ENCODE measurements at places on chromosomes 4 and X.
A peak's percentile ranks its signal among the peaks of the same experiment; 100 is the strongest.

GRCh38 chrX:48736303-48736702 lies 25.2 kb upstream of the GLOD5 start:
- no peak for DNase-seq
- no peaks in the 10 kb centered on the region for H3K4me1 ChIP-seq
- peak overlapping the region; percentile 7 for H3K27ac ChIP-seq
- no peak overlapping the region for H3K4me3 ChIP-seq
- no peaks in the 10 kb centered on the region for H3K27me3 ChIP-seq

GRCh38 chr4:158805635-158806471 lies 37.0 kb downstream of the FNIP2 start:
- no peaks in the 10 kb centered on the region for H3K4me1 ChIP-seq
- no peak overlapping the region for H3K27ac ChIP-seq
- no peaks in the 10 kb centered on the region for H3K27me3 ChIP-seq
- no peak for DNase-seq

GRCh38 chr4:5710961-5711478 lies at the start of gene EVC:
EVC (plus strand) TSS chr4:5711201; CDS start chr4:5711381, 180 bp downstream.
- DNase-seq: peak; percentile 69
- H3K4me3 ChIP-seq: peak within 1 kb of the TSS; percentile 52
- H3K27ac ChIP-seq: peak within 1 kb of the TSS; percentile 51
- no peaks in the 10 kb centered on the region for H3K27me3 ChIP-seq

GRCh38 chr4:143699331-143700045 lies 987 bp downstream of the FREM3 start:
- no peak for DNase-seq
- H3K4me3 ChIP-seq: no peak overlapping the region
- no peaks in the 10 kb centered on the region for H3K27me3 ChIP-seq
- no peaks in the 10 kb centered on the region for H3K36me3 ChIP-seq

- DNase-seq: no peak
- peaks cover 4% of the 10 kb centered on the region for H3K4me1 ChIP-seq
- H3K27ac ChIP-seq: no peak overlapping the region
- H3K36me3 ChIP-seq: no peaks in the 10 kb centered on the region
- peaks cover 11% of the 10 kb centered on the region for H3K27me3 ChIP-seq
These were observed 3.1 kb downstream of the PPBP start for GRCh38 chr4:73984736-73985527.

DNA sequence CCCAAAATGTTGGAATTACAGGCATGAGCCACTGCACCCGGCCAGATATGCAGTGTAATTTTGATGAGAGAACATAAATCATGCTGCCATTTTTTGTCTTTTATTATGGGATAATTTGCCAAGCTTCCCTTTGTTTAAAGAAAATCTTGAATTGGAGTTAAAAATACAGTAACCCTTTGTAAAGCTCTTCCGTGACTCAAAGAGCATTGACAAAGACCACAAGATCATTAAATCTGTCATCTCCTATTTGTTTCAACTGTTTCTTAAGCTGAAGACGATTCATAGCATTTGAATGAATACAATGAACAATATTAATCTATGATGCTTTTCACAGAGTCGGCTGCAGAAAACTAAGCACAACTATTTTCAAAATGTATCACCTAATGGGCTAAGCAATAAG lies 132.6 kb downstream of the ANAPC4 start:
- H3K36me3 ChIP-seq: no peaks in the 10 kb centered on the region
- H3K4me3 ChIP-seq: no peak overlapping the region
- H3K27me3 ChIP-seq: no peaks in the 10 kb centered on the region
- no peak for DNase-seq
- H3K27ac ChIP-seq: no peak overlapping the region

- H3K4me3 ChIP-seq: peak within 1 kb of the TSS; percentile 50
- H3K4me1 ChIP-seq: no peaks in the 10 kb centered on the region
- peak within 1 kb of the TSS; percentile 68 for H3K27ac ChIP-seq
- no peaks in the 10 kb centered on the region for H3K27me3 ChIP-seq
- no peaks in the 10 kb centered on the region for H3K36me3 ChIP-seq
- DNase-seq: peak; percentile 47
These were observed at the start of gene P2RY8 for GRCh38 chrX:1537031-1537715. P2RY8 (minus strand) TSS chrX:1537185; CDS start chrX:1466558, 70,627 bp downstream.

- H3K4me1 ChIP-seq: no peaks in the 10 kb centered on the region
- H3K27me3 ChIP-seq: no peaks in the 10 kb centered on the region
- no peak for DNase-seq
- no peak overlapping the region for H3K4me3 ChIP-seq
- no peaks in the 10 kb centered on the region for H3K36me3 ChIP-seq
These were observed 298.9 kb downstream of the PDGFC start for GRCh38 chr4:156672492-156673305.

GRCh38 chr4:176906709-176907108 lies 114.0 kb upstream of the VEGFC start:
- no peak for DNase-seq
- H3K36me3 ChIP-seq: no peaks in the 10 kb centered on the region
- no peaks in the 10 kb centered on the region for H3K4me1 ChIP-seq
- H3K4me3 ChIP-seq: no peak overlapping the region
- no peaks in the 10 kb centered on the region for H3K27me3 ChIP-seq

- H3K27me3 ChIP-seq: no peaks in the 10 kb centered on the region
- no peak overlapping the region for H3K4me3 ChIP-seq
- H3K4me1 ChIP-seq: no peaks in the 10 kb centered on the region
These were observed 237.4 kb upstream of the IL1RAPL1 start for GRCh38 chrX:28349888-28350287.

DNA sequence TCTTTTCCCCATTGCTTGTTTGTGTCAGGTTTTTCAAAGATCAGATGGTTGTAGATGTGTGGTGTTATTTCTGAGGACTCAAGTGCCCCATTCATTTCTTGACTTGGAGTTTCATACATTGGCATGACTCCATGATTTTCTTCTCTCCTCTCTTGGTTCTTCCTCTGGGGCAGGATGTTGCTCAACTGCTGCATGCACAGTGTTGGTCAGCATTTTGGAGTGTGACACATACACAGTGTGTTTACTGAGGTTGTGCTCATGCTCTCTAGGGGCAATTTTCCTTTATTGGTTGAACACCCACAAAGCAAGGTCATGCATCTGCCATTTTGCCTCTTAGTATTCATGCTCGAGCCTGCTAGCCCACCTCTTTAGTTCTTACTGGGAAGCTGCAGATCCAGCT lies 1993.8 kb downstream of the ARAP2 start:
- H3K36me3 ChIP-seq: no peaks in the 10 kb centered on the region
- no peak overlapping the region for H3K4me3 ChIP-seq
- H3K27ac ChIP-seq: no peak overlapping the region
- no peaks in the 10 kb centered on the region for H3K27me3 ChIP-seq
- H3K4me1 ChIP-seq: no peaks in the 10 kb centered on the region

GRCh38 chr4:52659722-52660261 lies 691 bp upstream of the USP46 start:
- peak; percentile 31 for DNase-seq
- no peaks in the 10 kb centered on the region for H3K4me1 ChIP-seq
- H3K27ac ChIP-seq: peak overlapping the region; percentile 93
- peak overlapping the region; percentile 96 for H3K4me3 ChIP-seq
- H3K36me3 ChIP-seq: peaks cover 13% of the 10 kb centered on the region
- no peaks in the 10 kb centered on the region for H3K27me3 ChIP-seq

DNA sequence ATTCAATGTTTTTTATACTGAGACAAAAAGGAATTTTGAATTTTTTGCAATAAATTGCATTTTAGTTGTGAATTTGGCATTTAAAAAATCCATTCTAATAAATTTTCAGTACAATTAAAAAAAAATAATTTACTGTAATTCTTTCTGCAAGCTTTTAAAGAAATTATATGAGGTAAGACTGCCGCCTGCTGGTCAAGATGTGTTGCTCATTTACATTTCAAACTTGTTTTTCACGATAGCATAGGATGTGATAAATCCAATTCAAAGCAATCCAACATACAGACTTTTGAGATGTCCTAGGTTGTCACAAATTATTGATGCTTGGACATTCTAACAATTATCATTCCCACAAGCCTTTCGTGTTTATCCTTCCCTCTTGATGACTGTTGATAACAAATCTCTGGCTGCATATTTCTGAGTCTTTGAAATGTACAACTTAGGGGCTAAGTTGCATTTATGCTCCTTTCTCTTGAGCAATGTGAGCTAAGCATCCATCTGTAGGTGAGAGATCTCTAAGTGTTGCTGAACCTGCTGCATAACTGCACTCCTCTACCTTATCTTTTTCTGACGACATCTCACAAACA lies 21.7 kb upstream of the MFAP3L start:
- no peaks in the 10 kb centered on the region for H3K27me3 ChIP-seq
- H3K36me3 ChIP-seq: no peaks in the 10 kb centered on the region
- H3K27ac ChIP-seq: no peak overlapping the region

DNA sequence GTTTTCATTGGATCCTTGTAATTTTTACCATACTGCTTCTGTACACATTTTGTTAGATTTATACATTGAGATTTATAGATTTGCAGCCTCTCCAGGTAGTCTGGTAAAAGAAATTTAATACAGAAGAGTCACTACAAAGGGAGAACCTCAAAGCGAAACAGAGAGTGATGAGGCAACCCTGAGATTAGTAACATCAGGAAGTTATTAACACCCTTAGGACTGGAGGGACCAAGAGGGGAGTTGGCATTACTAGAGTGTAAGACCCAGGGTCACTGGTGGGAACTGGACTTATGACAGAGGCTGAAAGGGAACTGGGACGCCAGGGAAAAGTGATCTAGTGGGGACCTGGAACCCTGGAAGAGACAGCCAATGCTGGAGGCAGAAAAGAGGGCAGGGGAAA lies 20.6 kb upstream of the MAML3 start:
- no peaks in the 10 kb centered on the region for H3K36me3 ChIP-seq
- H3K27ac ChIP-seq: no peak overlapping the region
- H3K4me1 ChIP-seq: no peaks in the 10 kb centered on the region
- no peak overlapping the region for H3K4me3 ChIP-seq

- no peak for DNase-seq
- H3K4me1 ChIP-seq: no peaks in the 10 kb centered on the region
- H3K4me3 ChIP-seq: no peak overlapping the region
- no peaks in the 10 kb centered on the region for H3K36me3 ChIP-seq
These were observed 453.1 kb downstream of the CCSER1 start for GRCh38 chr4:90580326-90580725.

DNA sequence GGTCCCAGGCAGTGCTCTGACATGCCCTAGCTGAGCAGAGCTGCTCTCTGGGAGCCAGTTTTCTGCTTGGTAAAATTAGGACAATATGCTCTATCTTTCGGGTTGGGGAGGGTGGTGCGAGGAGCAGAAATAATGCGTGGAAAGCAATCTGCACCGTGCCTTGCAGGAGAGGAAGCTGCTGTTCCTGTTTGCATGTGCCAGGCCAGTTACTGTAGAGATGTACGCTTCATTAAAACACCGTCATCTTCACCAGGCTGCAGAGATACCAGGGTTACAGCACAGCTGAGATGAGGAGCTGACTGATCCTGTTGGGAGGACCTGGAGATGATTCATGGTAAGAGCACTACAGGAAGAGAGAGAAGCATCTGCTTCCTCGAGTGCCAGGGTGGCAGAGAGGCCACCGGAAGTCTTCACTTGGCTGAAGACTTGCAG lies 29.5 kb upstream of the IRF2 start:
- no peak for DNase-seq
- H3K27me3 ChIP-seq: no peaks in the 10 kb centered on the region
- no peak overlapping the region for H3K4me3 ChIP-seq
- H3K4me1 ChIP-seq: no peaks in the 10 kb centered on the region
- no peak overlapping the region for H3K27ac ChIP-seq

DNA sequence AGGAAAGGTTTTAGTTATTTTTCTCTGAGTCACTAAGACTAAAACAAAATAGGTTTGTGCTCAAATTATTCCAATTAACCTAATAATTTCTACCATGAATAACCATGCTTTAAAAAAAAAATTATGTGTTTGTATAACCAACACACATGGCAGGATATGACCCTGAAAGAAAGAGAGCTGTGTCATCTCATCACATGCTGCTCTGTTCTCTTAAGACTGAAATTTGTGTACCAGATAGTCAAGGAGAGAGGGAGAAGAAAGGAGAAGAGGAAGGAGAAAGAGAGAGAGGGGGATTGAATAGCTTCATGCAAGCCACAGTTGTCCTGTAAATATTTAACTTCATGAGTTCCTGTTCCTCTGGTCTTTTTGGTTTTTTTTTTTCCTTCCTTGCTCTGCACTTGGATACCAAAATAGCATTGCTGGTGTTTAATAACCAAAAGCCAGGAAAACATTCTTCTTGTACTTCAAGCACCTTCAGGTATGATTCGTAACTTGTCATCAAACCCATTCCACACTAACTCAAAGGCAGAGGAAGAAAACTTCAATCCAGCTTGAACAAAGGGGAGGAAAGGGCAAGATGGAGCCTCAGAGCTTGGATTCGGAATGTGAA lies 6.4 kb upstream of the PROM1 start:
- H3K36me3 ChIP-seq: no peaks in the 10 kb centered on the region
- no peak overlapping the region for H3K27ac ChIP-seq
- no peak for DNase-seq
- H3K27me3 ChIP-seq: peaks cover 17% of the 10 kb centered on the region

DNA sequence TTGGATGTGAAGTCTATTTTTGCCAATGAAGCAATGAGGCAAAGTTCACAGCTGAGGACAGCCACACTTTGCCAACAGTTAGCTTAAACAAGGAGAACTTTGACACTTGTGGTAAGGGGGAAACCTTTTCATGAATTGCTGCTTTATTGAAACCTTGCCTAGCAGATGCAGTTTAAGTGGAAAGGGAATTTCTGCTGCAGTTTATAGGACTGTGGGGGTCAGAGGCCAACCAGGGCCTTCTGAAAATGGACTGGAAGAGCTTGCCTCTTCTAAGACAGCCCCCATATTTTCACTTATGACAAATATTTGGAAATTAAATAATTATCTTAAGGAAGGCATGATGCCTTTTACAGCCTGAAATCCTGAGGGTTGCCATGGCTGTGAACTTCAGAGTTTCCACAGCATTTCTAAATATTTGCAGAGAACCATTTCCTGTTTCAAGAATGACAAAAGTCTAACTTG lies 550.3 kb downstream of the RAB28 start:
- no peak overlapping the region for H3K4me3 ChIP-seq
- H3K27me3 ChIP-seq: no peaks in the 10 kb centered on the region
- H3K4me1 ChIP-seq: no peaks in the 10 kb centered on the region
- no peak for DNase-seq
- no peak overlapping the region for H3K27ac ChIP-seq

- DNase-seq: no peak
- no peaks in the 10 kb centered on the region for H3K27me3 ChIP-seq
- no peak overlapping the region for H3K27ac ChIP-seq
- H3K4me3 ChIP-seq: no peak overlapping the region
- no peaks in the 10 kb centered on the region for H3K4me1 ChIP-seq
These were observed 37.2 kb downstream of the LRP2BP start for GRCh38 chr4:185358514-185358913.

GRCh38 chr4:120718979-120719566 lies 203.5 kb downstream of the PRDM5 start:
- no peak overlapping the region for H3K27ac ChIP-seq
- no peaks in the 10 kb centered on the region for H3K36me3 ChIP-seq
- DNase-seq: no peak
- no peak overlapping the region for H3K4me3 ChIP-seq
- H3K4me1 ChIP-seq: no peaks in the 10 kb centered on the region

GRCh38 chrX:9995855-9996339 lies 28.7 kb downstream of the CLDN34 start:
- H3K27me3 ChIP-seq: no peaks in the 10 kb centered on the region
- no peak overlapping the region for H3K4me3 ChIP-seq
- peak; percentile 87 for DNase-seq
- no peak overlapping the region for H3K27ac ChIP-seq

GRCh38 chr4:158033416-158034120 lies 139.3 kb downstream of the GASK1B start:
- H3K4me3 ChIP-seq: no peak overlapping the region
- H3K36me3 ChIP-seq: no peaks in the 10 kb centered on the region
- no peaks in the 10 kb centered on the region for H3K4me1 ChIP-seq
- no peak overlapping the region for H3K27ac ChIP-seq

GRCh38 chrX:4397471-4397870 lies 684.0 kb upstream of the PRKX start:
- no peak overlapping the region for H3K27ac ChIP-seq
- DNase-seq: no peak
- no peaks in the 10 kb centered on the region for H3K4me1 ChIP-seq
- no peaks in the 10 kb centered on the region for H3K36me3 ChIP-seq
- H3K4me3 ChIP-seq: no peak overlapping the region

Data from tibial nerve (tissue), 4 donors.